Right renal cortex interstitium (tissue), 3 donors: ENCODE measurements at places on chromosomes 7 and 10. TPM values are rescaled to one million over a fixed set of nuclear protein-coding genes. Genes with fewer than 3 reads are reported as not detected.

DNA sequence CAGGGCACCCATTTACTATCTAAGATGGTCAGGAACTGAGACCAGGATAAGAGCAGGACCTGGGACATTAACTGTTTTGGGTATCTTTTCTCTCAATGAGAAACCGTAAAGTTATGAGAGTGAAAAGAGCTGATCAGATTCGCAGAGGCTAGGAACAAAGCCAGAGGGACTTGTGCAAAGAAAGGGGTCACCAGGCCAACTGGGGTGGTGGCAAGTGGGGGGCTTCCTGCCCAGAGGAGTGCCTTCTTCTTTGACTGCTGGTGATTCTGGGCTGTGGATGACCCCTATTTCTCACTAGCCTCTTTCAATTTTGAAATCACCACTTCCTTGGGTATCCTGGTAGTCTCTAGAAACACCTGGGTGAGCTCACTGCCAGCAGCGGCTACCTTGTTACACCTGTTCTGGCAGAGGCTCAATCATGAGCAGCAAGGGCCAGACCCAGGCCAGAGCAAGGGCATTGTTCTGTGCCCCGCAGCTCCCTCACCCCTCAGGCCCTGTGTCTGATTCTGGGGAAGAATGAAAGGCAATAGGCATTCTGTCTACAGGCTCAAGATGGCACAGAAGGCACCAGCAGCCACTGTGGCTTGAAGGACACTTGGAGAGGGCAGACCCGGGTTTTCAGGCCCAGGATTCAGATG lies 999 bp downstream of the SFTPD start:
- no peak for DNase-seq

DNA sequence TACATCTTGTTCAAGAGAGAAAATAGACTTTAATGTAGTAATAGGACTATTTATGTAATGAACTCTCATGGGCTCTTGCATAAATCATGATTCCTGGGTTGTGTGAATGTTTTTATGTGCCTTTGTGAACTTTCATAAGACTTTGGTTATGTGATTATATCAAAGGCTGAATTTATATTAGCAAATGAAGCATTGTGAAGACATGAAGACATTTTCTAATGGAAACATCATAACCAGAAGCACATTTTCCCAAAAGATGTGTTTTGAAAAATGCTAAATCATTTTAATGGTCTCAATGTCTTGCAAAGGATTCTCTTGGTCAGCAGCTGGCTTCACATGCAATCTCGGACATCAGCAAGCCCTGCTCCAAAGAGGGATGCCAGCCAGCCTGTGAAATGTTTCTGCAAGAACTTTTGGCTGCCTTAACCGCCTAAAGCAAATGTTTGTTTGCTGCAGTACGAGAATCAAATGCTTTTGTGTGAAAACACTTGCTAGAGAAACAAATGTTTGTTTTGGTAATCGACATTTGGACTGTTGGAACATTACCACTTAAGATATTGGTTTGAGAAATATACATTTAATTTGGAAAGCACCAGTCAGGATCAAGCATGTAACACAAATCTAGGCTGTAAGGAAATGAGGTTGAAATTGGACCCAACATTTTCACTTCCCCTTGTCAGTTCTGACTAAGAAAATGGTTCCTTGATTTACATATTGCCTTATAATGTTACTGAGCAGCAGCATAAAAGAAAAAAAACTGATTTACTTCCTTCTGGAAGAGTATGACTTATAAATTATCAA lies 102.1 kb downstream of the RTKN2 start:
- DNase-seq: peak; percentile 30

DNA sequence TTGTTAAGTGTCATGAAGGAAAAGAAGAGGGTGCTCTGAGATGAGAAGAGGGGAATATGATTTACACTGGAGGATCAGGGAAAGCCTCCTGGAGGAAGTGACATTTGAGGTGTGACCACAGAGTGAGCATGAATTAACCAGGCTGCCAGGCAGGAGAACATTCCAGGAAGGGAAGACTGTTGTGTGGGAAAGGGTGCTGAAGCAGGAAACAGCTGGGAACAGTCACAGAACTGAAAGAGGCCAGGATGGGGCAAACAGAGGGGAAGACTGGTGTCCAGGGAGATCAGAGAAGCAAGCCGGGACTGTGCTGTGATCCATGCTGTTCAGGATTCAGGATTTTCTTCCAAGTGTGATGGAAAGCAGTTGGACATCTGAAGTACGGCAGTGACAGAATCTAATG lies 14.9 kb downstream of the HIPK2 start:
- no peak for DNase-seq

- no peak for DNase-seq
Observed at GRCh38 chr10:7561216-7561893, 105.4 kb downstream of the ITIH5 start.

- DNase-seq: no peak
Observed at GRCh38 chr7:45892407-45893035, 4.2 kb downstream of the IGFBP1 start.

- DNase-seq: no peak
Observed at GRCh38 chr7:1256621-1257020, 23.9 kb downstream of the UNCX start.

DNA sequence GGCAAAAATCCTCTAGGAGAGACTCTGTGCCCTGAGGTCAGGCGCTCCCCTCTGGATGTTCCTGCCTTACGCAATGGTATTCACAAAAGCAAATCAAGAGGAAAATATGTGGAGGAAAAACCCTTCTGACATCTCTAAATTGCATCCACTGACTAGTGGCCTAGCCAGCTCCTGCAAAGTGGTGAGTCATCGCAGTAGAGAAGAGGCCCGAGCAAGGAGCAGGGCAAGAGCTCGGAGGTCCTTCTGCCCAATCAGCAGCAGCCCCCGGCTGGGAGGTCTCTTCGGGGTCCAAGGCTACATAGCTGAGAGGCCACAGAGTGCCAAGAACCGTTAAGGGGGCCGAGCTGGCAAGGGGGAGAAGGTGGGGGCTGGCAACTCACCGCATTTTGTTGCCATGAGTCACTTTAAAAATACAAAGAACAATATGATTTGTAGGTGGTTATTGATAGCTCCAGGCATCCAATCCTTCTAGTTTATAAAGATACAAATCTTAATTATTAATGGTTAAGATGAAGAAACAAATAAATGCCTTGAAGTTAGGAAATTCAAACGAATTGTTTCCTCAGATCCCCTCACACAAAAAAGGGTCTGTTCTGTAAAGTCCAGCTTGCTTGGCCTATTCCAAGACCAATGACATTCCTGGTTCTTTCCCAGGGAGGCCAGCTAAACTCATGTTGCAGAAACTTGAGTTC lies 161.6 kb downstream of the PKD1L1 start:
- DNase-seq: no peak

DNA sequence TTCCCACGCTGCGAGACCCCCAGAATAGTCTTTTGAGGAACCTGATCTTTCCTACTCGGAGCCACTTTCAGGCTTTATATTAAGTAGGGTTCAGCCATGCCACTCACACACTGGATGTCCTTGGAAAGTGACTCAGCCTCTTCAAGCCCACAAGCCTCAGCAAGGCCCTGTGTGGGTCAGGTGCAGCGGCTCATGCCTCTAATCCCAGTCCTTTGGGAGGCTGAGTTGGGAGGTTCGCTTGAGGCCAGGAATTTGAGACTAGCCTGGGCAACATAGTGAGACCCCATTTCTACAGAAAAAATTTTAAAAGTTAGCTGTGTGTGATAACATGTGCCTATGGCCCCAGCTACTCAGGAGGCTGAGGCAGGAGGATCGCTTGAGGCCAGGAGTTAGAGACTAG lies 119.7 kb upstream of the TNRC18 start:
- no peak for DNase-seq

DNA sequence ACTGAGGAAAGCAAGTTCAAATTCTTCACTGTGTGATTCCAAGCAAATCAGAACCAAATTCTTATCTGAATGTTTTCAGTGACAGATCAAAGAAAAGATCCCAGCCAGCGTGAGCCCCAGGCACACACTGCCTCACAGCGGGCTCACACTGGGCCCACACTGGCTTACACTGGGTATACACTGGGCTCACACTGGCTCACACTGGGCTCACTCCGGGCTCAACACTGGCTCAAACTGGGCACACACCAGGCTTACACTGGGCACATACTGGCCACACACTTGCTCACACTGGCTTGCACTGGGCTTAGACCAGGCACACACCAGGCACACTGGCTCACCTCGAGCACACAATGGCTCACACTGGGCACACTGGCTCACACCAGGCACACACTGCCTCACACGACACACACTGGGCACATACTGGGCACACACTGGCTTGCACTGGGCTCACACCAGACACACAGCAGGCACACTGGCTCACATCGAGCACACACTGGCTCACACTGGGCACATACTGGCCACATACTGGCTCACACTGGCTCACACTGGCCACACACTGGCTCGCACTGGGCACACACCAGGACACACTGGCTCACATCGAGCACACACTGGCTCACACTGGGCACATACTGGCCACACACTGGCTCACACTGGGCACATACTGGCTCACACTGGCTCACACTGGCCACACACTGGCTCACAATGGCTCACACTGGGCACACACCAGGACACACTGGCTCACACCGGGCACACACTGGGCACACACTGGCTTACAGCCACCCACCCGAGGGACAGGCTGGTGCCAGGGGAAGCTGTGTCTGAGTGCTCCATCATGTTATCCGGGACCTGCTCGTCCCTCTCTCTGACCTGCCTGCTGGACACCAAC lies 156.3 kb downstream of the PTPRN2 start:
- no peak for DNase-seq

GRCh38 chr7:90211391-90212148 lies at the start of gene STEAP2:
STEAP2 (plus strand) TSS chr7:90211740; CDS start chr7:90225083, 13,343 bp downstream.
- peak; percentile 48 for DNase-seq

IKZF1 gene
- 1.2 TPM for polyA plus RNA-seq

LDB3 gene
- polyA plus RNA-seq: 1.7 TPM

GPR141 gene
- polyA plus RNA-seq: 0.19 TPM
